ENCODE measurements at places on chromosomes 13 and 19.

DNA sequence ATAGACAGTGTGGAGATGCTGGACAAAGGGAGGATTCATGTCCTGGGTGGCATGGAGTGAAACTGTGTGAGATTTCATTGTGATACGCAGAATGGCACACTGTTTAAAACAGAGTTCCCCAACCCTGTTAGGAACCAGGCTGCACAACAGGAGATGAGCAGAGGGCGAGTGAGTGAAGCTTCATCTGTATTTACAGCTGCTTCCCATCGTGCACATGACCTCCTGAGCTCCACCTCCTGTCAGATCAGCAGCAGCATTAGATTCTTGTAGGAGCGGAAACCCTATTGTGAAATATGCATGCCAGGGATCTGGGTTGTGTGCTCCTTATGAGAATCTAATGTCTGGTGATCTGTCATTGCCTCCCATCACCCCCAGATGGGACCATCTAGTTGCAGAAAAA is 72.5 kb downstream of the RAP2A start:
- no peak for DNase-seq

DNA sequence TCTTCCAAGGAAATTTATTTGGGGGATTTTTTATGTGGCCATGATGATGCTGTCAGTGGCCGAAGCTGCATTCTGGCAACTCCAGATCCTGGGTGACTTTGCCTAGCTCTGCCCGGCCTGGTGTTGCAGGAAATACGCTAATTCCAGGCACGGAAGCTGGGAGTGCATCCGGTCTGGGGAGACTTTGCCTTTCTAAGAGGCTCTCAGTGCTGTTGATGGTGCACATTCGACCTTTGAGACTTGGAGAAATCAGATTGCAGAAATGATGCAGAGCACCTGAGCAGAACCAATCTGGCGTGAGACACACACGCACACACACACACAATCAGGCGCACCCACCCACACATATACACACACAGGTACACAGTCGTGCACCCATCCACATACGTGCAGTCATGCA is 5.9 kb upstream of the TMEM255B start:
- DNase-seq: no peak

DNA sequence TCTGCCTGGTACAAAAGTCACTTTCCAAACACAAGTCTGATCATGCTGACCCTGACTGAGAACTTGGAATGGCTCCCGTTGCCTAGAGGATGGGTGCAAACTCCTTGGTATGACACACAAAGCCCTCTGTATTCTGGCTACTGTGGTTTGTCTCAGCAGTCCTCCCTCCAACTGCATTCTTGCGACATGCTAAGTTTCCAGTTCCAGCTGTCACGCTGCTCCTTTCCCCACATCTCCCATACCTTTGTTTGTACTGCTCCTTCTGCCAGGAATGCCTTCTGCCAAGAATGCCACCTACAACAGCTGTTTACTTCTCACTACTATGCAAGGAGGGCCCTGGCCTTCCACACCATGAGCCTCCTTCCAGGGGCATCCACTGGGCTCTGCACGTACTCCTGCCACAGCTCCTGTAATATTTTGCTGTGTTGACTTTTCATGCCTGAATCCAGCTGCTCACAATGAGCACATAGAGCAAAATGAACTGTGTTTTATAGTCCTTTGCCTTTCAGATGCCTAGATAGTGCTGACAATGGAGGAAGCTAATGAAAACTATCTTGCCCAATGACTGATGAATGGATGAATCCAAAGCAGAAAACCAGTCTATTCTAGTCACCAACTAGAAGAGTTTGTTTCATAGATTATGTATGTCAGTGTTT is 543.7 kb downstream of the EFNB2 start:
- no peak for DNase-seq

GRCh38 chr13:99331881-99332293 is 24.7 kb upstream of the GPR183 start:
- DNase-seq: no peak

GRCh38 chr13:41061914-41062837 is 867 bp downstream of the WBP4 start:
- DNase-seq: peak; percentile 75

DNA sequence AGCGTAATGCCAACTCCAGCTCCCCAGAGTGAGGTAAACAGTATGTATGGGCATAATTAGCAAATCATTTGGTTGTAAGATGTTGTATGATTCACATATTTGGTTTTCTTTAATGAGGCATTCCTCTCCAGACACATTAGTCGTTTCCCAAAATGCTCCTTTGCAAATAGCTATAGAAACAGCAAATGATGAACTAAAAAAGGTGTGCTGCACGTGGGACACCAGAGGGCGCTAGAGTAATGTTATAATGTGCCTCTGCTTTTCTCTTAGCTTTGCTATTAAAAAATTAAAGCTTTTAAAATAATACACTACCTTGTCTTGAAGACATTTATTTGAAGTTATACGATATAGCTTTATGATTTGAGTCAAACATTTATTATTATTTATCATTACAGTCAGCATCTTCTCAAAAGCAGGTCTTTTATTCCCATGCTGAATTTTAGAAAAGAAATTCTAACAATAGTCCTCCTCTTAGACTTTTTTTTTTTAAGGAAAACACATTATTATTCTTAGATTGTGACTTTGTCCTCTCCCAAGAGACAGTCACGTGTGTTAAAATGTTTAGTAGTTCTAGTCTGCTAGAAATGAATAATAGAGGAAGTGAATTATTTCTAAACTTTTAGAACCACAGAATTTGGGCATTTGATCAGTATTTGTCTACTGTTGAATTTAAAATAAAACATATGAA is 121.6 kb upstream of the FRY start:
- peak; percentile 34 for DNase-seq

All from GDM1 (cell line).